ENCODE measurements at places on chromosomes 7 and 10. TPM values are rescaled to one million over a fixed set of nuclear protein-coding genes. Genes with fewer than 3 reads are reported as not detected.

DNA sequence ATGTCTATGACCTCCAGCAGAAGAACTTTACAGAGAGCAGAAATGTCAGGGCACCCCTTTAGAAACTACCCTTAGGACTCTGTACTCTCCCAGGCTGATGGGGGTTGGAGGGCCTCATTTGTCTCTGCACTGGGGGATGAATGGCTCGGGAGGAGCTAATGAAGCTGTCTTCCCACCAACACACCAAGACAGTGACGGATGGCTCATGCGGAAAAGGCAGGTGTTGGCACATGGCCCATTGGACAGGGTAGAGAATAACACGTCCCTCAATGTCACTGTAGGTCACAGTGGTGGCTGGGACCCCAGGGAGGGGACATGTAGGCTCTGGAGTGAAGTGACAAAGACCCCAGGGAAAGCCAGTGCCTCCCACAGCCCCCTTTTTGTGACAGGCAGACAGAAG lies 64.0 kb upstream of the PCBD1 start:
- no peaks in the 10 kb centered on the region for H3K4me1 ChIP-seq
- H3K27me3 ChIP-seq: peaks cover 33% of the 10 kb centered on the region
- DNase-seq: no peak
- no peak overlapping the region for H3K4me3 ChIP-seq
- no peaks in the 10 kb centered on the region for H3K36me3 ChIP-seq

DNA sequence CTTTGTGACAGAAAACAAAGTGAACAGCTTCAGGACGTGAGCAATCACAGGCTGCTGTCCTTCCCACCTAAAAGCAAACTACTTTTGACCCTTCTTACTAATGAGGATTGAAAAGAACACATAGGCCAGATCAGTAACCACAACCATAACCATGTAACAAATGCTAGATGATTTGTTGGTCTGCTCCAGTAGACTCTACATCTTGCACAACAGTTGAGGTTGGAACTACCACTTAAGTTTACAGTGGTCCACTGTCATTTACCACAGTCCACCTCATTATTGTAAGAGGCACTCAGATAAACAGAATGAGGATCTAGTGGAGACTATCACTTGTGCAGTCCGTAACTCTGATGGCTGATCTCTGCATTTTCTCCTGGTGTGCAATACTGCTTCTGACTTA lies 27.8 kb downstream of the NET1 start:
- H3K36me3 ChIP-seq: no peaks in the 10 kb centered on the region
- H3K27me3 ChIP-seq: no peaks in the 10 kb centered on the region
- no peak overlapping the region for H3K4me3 ChIP-seq
- no peaks in the 10 kb centered on the region for H3K4me1 ChIP-seq

Gene DNA2
- 5.2 TPM for total RNA-seq

- peaks cover 14% of the 10 kb centered on the region for H3K4me1 ChIP-seq
- H3K27ac ChIP-seq: no peak overlapping the region
- no peak overlapping the region for H3K4me3 ChIP-seq
- H3K36me3 ChIP-seq: no peaks in the 10 kb centered on the region
Observed at GRCh38 chr7:41786944-41787343, 84.1 kb upstream of the INHBA start.

Gene SYNPO2L
- total RNA-seq: 0.11 TPM

Gene CCDC126
- 9.9 TPM for total RNA-seq

GRCh38 chr10:19817231-19817933 lies 1.1 kb downstream of the PLXDC2 start:
- H3K27me3 ChIP-seq: peaks cover 51% of the 10 kb centered on the region
- DNase-seq: peak; percentile 10
- no peak overlapping the region for H3K27ac ChIP-seq
- H3K4me3 ChIP-seq: peak overlapping the region; percentile 77

Gene TMED4
- 201 TPM for total RNA-seq

Gene STEAP1B
- 45.1 TPM for total RNA-seq

Gene ELAPOR2
- total RNA-seq: 1.8 TPM

DNA sequence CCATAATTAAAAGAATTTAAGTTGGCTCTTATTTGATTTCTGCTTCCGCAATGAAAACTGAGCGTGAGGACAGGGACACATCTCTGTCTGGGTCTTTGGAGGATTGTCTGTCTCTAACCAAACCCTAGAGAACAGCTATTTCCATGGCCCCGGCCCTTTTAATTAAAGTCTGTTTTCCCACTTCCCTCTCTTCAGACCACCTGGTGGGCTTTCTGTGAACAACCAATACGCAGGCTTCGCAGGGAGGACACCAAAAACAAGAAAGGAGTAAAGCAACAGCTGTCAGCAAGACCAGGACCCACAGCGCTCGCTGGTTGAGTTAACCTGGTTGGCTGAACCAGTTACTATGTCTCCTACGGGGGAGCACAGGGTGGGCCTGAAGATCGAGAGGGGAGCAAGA lies 217.1 kb upstream of the FRMD4A start:
- H3K36me3 ChIP-seq: no peaks in the 10 kb centered on the region
- no peak overlapping the region for H3K27ac ChIP-seq
- DNase-seq: no peak
- H3K27me3 ChIP-seq: no peaks in the 10 kb centered on the region
- no peak overlapping the region for H3K4me3 ChIP-seq

GRCh38 chr10:78787125-78787524 lies 281.6 kb upstream of the ZMIZ1 start:
- H3K4me1 ChIP-seq: no peaks in the 10 kb centered on the region
- DNase-seq: no peak
- H3K36me3 ChIP-seq: no peaks in the 10 kb centered on the region
- H3K27ac ChIP-seq: no peak overlapping the region
- no peak overlapping the region for H3K4me3 ChIP-seq
- no peaks in the 10 kb centered on the region for H3K27me3 ChIP-seq

Gene STRIP2
- 2.2 TPM for total RNA-seq

- H3K4me3 ChIP-seq: peak overlapping the region; percentile 16
- 0 out of 2 replicates have a peak overlapping the region, but pooled peaks have one; percentile 9 for H3K27ac ChIP-seq
- no peaks in the 10 kb centered on the region for H3K27me3 ChIP-seq
- peak; percentile 48 for DNase-seq
- H3K4me1 ChIP-seq: peaks cover 32% of the 10 kb centered on the region
Observed at GRCh38 chr10:98295401-98295811, 27.4 kb upstream of the LOXL4 start.

DNA sequence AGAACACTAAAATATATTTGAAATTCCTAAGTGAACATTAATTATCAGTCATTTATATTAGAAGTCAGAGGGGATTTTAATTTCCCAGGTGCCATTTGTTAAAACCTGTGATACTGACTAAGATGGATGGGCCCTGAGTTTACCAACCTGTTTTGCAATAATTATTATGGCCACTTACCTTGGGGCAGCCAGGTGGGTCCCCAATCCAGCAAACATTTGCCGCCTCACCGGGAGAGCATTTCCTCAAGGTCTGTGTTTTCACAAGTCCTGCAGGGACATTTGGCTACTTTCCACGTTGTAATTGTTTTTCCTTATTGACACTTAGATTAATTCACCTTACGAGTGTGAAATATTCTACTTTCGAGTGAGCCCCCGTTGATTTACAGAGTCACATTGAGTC lies 251.2 kb upstream of the PPP2R2D start:
- DNase-seq: no peak
- no peaks in the 10 kb centered on the region for H3K27me3 ChIP-seq
- no peaks in the 10 kb centered on the region for H3K4me1 ChIP-seq
- no peak overlapping the region for H3K4me3 ChIP-seq

DNA sequence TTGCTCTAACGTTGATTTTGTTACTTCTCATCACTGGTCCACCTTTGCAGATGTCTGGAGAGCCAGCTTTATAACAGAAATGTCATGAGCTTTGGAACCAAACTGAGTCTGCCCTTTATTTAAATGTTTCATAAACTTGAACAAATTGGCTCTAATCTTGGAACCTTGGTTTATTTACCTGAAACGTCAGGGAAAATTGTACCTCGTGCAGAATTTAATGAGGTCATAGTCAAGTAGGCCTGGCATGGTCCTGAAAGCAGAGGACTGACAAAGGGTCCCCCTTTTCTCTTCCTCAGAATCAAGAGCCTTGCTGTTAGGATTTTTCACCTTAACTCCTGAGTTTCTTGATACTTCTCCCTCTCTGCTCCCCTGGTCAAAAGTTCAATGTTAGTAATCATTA lies 828.0 kb downstream of the GRID1 start:
- H3K36me3 ChIP-seq: no peaks in the 10 kb centered on the region
- no peak for DNase-seq
- H3K4me3 ChIP-seq: no peak overlapping the region
- H3K4me1 ChIP-seq: no peaks in the 10 kb centered on the region
- no peaks in the 10 kb centered on the region for H3K27me3 ChIP-seq

- no peaks in the 10 kb centered on the region for H3K27me3 ChIP-seq
- peaks cover 16% of the 10 kb centered on the region for H3K4me1 ChIP-seq
- H3K36me3 ChIP-seq: no peaks in the 10 kb centered on the region
- H3K4me3 ChIP-seq: no peak overlapping the region
- H3K27ac ChIP-seq: no peak overlapping the region
- DNase-seq: peak; percentile 29
Observed at GRCh38 chr10:133257489-133258065, 19.1 kb downstream of the ADAM8 start.

DNA sequence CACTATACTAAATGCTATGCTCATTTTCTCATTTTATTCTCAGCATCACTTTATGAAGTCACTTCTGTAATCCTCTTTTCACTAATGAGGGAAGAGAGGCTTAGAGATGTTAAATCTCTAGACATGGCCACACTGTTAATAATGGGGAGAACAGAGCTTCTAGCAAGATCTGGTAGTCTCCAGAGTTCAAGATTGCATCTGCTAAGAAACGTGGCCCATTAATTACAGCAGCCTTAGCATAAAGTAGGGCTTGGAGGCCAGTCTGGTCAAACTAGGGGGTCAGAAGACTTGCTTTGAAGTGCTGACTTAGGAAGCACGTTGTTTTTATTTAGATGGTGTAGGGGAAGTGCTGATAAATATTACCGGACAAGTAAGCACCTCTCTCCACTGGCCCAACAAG lies 29.3 kb downstream of the ARL4A start:
- no peak for DNase-seq
- peaks cover 33% of the 10 kb centered on the region for H3K4me1 ChIP-seq
- no peak overlapping the region for H3K4me3 ChIP-seq
- H3K27me3 ChIP-seq: no peaks in the 10 kb centered on the region
- H3K36me3 ChIP-seq: no peaks in the 10 kb centered on the region

DNA sequence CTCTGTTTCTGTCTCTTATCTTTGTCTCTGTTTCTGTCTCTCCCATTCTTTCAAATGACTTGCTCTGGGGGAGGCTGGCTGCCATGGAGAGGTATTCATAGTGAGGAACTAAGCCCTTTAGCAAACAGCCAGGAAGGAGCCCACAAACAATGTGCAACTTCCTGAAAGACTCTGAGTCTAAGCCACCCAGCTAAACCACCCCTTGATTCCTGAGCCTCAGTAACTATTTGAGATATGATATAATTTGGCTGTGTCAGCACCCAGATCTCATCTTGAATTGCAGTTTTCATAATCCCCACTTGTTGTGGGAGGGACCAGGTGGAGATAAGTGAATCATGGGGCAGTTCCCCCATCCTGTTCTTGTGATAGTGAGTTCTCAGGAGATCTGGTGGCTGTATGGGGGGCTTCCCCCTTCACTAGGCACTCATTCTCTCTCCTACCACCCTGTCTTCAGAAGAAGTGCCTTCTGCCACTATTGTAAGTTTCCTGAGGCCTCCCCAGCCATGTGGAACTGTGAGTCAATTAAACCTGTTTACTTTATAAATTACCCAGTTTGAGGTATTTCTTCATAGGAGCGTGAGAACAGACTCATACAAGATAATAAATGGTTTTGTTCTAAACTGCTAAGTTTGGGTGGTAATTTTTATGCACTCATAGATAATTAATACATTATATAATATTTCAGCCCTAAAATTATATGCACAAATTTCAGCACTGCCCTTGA lies 121.2 kb upstream of the FOXP2 start:
- no peaks in the 10 kb centered on the region for H3K27me3 ChIP-seq
- H3K4me1 ChIP-seq: no peaks in the 10 kb centered on the region
- no peak overlapping the region for H3K27ac ChIP-seq
- H3K4me3 ChIP-seq: no peak overlapping the region
- peak; percentile 0 for DNase-seq

Gene ZNF425
- total RNA-seq: 3.8 TPM

DNA sequence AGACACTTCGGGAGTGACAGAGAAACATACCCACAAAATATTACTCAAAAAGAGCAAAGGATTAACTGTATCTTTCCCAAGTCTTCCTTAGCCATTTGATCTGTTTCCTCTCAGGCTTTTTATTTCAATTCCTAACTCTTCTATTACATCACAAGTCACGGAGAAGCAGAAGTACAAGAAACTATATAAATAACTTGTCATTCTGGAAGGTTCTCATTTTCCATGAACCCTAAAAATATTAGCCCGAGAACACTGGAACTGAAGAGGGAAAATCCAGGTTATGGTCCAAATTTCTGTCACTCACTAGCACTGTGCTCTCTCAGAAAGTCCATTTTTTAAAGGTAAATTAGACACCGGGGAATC lies 98.0 kb downstream of the GRB10 start:
- H3K4me3 ChIP-seq: no peak overlapping the region
- no peaks in the 10 kb centered on the region for H3K27me3 ChIP-seq
- H3K36me3 ChIP-seq: no peaks in the 10 kb centered on the region
- no peak for DNase-seq
- no peaks in the 10 kb centered on the region for H3K4me1 ChIP-seq
- no peak overlapping the region for H3K27ac ChIP-seq

- H3K27ac ChIP-seq: no peak overlapping the region
- H3K36me3 ChIP-seq: no peaks in the 10 kb centered on the region
- DNase-seq: peak; percentile 53
- no peaks in the 10 kb centered on the region for H3K4me1 ChIP-seq
- no peaks in the 10 kb centered on the region for H3K27me3 ChIP-seq
Observed at GRCh38 chr7:139321071-139321745, 19.9 kb upstream of the FMC1 start.

Gene TUBAL3
- total RNA-seq: not detected

- no peaks in the 10 kb centered on the region for H3K36me3 ChIP-seq
- H3K27me3 ChIP-seq: no peaks in the 10 kb centered on the region
- H3K27ac ChIP-seq: no peak overlapping the region
- no peak for DNase-seq
- no peak overlapping the region for H3K4me3 ChIP-seq
- H3K4me1 ChIP-seq: no peaks in the 10 kb centered on the region
Observed at GRCh38 chr7:132108563-132108962, 467.7 kb downstream of the PLXNA4 start.

Gene MUC3A
- not detected for total RNA-seq

GRCh38 chr7:151126491-151127137 lies 40.3 kb downstream of the AGAP3 start:
- H3K27ac ChIP-seq: no peak overlapping the region
- no peak for DNase-seq
- no peaks in the 10 kb centered on the region for H3K27me3 ChIP-seq
- peaks cover 15% of the 10 kb centered on the region for H3K36me3 ChIP-seq
- no peak overlapping the region for H3K4me3 ChIP-seq

- peaks cover 9% of the 10 kb centered on the region for H3K4me1 ChIP-seq
- H3K36me3 ChIP-seq: no peaks in the 10 kb centered on the region
- no peak overlapping the region for H3K4me3 ChIP-seq
- no peak overlapping the region for H3K27ac ChIP-seq
- DNase-seq: no peak
- no peaks in the 10 kb centered on the region for H3K27me3 ChIP-seq
Observed at GRCh38 chr10:34962866-34963265, 127.3 kb downstream of the CUL2 start.

Gene LHFPL3
- total RNA-seq: not detected

- H3K36me3 ChIP-seq: no peaks in the 10 kb centered on the region
- H3K4me1 ChIP-seq: peaks cover 8% of the 10 kb centered on the region
Observed at GRCh38 chr10:91694170-91694794, 61.4 kb upstream of the PPP1R3C start.

All from GM23248 (cell line).